ENCODE measurements at places on chromosomes 6 and 20.

DNA sequence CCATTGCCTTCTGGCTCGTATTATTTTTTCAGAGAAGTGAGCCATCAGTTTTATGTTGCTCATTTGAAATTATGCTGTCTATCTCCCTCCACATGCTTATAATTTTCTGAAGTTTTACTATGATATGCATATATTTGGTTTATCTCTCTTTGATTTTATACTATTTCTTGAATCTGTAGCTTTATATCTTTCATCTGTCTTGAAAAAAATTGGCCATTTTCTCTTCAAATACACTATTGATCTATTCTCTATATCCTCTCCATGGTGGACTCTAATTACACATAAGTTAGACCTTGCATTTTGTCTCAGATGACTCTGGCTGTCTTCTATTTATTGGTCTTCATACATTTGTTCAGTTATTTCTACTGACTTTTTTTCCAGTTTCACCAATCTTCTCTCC, 13.7 kb upstream of the COL19A1 start:
- DNase-seq = no peak

GRCh38 chr6:11865680-11866300, 87.2 kb upstream of the ADTRP start:
- no peak for DNase-seq

- no peak for DNase-seq
Measured at GRCh38 chr6:89886378-89887120, 7.7 kb upstream of the GJA10 start.

- no peak for DNase-seq
Measured at GRCh38 chr6:56890683-56891429, 64.1 kb upstream of the BEND6 start.
